ENCODE measurements at places on chromosomes 7 and 10.

- DNase-seq: no peak
Observed at GRCh38 chr7:51129527-51130472, 186.8 kb downstream of the COBL start.

DNA sequence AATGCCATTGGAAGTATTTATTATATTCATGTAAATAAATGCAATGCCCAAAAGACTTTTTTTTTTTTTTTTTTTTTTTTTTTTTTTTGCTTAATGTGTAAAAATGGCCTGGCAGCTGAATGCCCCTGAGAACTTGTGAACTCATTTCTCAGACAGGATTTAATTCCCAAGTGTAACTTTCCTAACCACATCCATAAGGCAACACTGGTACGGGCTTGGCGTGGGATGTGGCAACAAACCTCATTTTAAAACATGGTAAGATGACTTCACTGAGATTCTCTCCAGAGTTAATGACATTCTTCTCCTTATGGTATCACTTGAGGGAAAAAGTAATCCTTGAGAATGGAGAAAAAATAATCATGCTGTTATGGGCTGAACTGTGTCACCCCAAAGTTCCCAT, 150.4 kb downstream of the DGKI start:
- no peak for DNase-seq

GRCh38 chr10:88879534-88880281, at the start of gene STAMBPL1:
TSS of gene STAMBPL1 (plus strand) at chr10:88880245. CDS start at chr10:88901709, 21,464 bp downstream.
- no peak for DNase-seq

DNA sequence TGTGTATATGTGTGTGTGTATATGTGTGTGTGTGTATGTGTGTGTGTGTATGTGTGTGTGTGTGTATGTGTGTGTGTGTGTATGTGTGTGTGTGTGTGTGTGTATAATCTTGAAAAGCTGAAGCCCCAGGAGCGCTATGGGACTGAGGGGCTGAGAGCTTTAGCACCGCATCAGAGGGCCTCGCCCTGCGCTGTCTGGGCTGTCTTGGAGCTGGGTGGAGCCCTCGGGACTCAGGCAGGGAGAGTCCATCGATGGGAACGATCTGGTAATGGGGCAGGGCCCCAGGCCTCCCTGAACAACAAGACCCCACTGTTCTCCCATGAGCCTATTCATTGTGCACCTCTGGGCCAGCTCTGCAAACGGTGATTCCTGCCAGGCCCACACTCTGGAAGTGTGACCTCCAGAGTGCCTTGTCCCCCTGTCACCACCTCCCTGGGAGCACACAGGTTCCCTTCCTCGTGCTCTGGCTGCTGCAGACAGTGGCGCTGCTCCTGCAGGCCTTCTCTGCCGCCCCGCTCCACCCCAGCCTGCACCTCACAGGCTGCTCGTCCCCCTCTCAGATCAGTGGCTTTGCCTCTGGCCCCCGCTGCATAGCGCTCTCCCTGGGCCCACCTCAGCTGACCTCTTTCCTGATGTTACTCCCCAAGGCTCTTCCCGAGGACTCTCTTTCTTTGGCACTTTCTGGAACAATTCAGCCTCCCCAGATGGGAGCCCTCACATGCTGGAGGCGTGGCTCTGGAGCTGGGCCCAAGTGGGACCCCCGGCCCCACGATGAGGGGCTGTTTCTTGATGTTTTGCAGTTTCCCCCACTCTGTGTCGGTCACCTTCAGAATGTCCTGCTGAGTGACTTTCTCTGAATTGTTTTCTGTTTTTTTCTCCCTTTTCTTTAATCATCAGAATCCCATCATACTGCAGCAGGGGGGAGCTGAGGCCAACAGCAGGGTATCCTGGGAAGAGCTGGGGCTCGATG, 542.2 kb upstream of the FOXK1 start:
- no peak for DNase-seq

DNA sequence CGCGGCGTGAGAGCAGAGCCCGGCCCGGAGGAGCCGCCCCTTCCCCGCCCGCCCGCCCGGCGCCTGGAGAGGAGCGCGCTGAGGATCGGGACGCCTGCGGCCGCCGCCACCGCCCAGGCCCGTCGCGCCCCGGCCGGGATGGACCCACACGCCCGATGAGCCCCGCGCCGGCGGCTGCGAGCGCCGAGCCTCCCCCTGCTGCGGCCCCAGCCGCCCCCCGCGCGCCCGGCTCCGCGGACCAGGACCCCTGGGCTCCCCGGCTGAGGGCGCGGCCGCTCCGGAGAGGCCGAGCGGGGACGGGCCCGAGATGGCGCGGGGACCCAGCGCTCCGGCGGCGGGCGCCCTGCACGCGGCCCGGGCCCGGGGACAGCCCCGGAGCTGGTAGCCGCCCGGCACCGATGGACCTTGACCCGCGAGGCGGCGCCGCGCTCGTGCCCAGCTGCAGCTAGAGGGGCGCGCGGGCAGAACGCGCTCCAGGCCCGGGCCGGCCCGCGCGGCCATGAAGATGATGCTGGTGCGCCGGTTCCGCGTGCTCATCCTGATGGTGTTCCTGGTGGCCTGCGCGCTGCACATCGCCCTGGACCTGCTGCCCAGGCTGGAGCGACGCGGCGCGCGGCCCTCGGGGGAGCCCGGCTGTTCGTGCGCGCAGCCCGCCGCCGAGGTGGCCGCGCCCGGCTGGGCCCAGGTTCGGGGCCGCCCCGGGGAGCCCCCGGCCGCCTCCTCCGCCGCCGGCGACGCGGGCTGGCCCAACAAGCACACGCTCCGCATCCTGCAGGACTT, 520 bp downstream of the FAM20C start:
- DNase-seq: no peak

DNA sequence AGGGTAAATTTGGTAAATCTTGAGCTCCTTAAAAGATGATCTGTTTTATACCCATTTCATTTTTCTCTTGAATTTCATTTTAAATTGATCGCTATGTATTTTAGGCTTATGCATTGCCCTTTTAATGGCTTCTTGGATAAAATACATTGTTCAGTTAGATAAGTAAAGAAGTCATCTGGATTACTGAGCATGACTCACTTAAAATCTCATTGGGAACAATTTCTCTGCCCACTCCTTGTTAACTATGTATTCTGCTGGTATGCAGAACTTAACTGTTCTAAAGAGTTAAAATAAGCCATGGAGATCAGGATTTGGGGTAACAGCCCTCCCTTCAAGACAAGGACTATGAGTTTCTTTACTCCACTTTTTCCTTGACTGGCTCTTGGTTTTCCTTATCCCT, 134.2 kb downstream of the SND1 start:
- DNase-seq: no peak

DNA sequence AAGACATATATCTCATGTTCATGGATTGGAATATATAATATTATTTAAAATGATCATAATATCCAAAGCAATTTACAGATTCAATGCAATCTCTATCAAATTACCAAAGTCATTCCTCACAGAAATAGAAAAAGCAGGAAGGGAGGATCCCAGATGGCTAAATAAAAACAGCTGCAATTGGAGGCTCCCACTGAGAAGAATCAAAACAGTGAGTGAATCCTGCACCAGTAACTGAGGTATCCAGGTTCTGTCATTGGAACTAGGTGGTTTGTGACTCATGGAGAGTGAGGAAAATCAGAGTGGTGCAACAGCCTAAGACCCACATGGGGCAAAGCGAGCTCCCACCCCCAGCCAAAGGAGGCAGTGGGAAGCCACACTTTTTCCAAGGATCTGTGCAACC, 128.4 kb downstream of the MTERF1 start:
- no peak for DNase-seq

GRCh38 chr10:118041316-118041715, 5.4 kb downstream of the RAB11FIP2 start:
- no peak for DNase-seq

GRCh38 chr10:126126023-126126422, 229.7 kb downstream of the FANK1 start:
- DNase-seq: no peak

DNA sequence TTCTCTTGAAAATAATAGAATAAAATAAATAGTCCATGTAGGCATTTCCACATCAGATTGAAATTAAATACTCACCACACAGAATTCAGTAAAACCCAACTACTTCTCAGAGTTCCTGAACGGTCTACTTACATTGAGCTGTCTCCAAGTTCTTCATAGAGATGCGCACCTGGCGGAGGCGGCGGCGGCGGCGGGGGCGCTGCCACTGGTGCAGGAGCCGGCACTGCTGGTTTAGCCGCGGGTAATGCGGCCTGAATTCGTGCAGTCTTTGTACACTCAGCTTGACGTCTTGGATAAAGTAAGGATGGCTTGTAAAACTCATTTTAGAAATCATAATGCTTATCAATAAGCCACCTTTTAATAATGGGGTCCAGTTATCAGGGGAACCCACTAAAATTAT, 973.8 kb downstream of the PCDH15 start:
- no peak for DNase-seq

GRCh38 chr7:127713758-127714157, 61.8 kb downstream of the SND1 start:
- no peak for DNase-seq

DNA sequence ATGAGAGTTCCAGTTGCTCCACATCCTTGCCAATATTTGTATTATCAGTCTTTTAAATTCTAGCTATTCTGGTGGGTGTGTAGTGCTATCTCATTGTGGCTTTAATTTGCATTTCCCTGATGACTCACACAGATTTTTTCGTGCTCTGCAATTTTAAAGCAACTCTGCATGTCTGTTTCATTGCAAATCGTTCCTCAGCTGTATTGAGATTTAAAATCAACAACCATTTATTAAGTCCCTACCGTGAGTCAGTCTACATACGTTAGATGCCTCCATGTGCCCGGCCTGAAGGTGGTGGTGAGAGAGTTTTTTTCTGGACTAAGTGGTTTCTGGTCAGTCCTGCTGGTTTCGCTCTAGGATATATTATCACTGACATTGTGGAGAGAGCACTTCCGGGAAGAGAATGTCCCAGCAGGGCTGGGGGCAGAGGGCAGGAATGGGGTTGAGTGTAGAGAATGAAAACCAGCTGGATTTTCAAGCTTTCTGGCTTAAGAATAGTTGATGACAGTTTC, 8.4 kb upstream of the HYCC1 start:
- no peak for DNase-seq

GRCh38 chr7:121796381-121796780, 76.6 kb upstream of the PTPRZ1 start:
- DNase-seq: no peak

GRCh38 chr7:71414490-71414889, 282.5 kb downstream of the GALNT17 start:
- no peak for DNase-seq

Measured in WTC11 (cell line).